ENCODE measurements at places on chromosomes 7 and 10. TPM values are rescaled to one million over a fixed set of nuclear protein-coding genes. Genes with fewer than 3 reads are reported as not detected.
A peak's percentile ranks its signal among the peaks of the same experiment; 100 is the strongest.

Gene DLX5
- total RNA-seq: not detected

Gene SPDYE5
- total RNA-seq: not detected

Gene TNKS2
- total RNA-seq: 46.2 TPM

Gene NPC1L1
- not detected for total RNA-seq

Gene CDC14C
- total RNA-seq: not detected

Gene CACNA2D1
- total RNA-seq: 9.8 TPM

Gene ENKUR
- 0.13 TPM for total RNA-seq

Gene TMEM225B
- total RNA-seq: 0.31 TPM

GRCh38 chr10:103192451-103193106 lies 493 bp downstream of the NT5C2 start:
- DNase-seq: no peak

- DNase-seq: no peak
Measured at GRCh38 chr10:79166312-79166721, 97.6 kb downstream of the ZMIZ1 start.

GRCh38 chr7:116342125-116342524 lies 131.8 kb downstream of the TES start:
- DNase-seq: no peak

- no peak for DNase-seq
Measured at GRCh38 chr10:11949152-11949551, 93.5 kb downstream of the UPF2 start.

GRCh38 chr7:27740449-27741086 lies 606 bp downstream of the TAX1BP1 start:
- peak; percentile 28 for DNase-seq

DNA sequence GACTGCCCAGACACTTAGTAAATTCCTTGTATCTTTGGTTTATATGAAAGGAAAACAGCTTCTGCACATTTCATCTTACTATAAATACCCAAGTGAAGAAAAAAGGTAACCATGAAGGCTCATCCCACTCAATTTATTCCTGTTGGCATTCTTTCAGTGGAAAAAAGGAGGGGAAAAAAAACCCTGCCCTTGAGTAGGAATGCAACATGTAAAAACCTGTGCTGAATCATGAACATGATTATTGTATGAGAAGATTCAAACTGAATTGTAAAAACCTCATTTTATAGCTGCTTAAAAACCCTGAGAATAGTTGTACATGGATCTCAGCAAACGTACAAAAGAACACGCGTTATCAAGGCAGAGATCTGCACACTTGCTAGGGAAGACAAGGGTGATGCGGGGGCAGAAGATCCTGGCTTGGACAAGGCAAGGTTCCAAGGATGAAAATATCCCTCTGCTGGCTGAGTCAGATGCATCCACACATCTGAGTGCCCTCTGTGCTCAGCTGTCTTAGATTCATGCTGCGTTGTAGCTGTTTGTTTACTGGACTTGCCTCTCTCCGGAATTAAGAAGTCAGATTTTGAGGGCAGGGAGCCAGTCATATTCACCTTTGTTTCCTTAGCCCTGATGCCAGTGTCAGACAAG lies 658.2 kb downstream of the PARD3 start:
- no peak for DNase-seq

- DNase-seq: no peak
Measured at GRCh38 chr7:34121366-34121765, 216.0 kb downstream of the BMPER start.

DNA sequence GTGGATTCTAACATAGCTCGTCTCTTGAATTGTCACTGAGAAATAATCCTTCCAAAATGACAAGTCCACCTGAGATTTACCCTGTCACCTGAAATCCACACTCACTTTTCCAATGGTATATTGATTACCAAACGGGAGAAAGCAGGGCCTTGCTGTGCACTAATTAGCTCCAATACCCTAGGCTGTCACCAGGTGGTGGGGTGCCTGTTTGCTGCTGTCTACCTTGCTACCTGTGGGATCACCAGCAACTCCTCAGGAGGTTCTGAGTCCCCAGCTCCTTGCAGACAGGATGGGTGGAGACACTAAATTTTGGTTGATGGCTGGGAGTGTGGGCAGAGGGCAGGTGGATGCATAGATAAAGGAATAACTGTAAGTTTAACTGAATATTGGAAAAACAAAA lies 237.2 kb upstream of the ZNF32 start:
- DNase-seq: no peak

- no peak for DNase-seq
Measured at GRCh38 chr10:608331-609261, 80.9 kb downstream of the DIP2C start.

DNA sequence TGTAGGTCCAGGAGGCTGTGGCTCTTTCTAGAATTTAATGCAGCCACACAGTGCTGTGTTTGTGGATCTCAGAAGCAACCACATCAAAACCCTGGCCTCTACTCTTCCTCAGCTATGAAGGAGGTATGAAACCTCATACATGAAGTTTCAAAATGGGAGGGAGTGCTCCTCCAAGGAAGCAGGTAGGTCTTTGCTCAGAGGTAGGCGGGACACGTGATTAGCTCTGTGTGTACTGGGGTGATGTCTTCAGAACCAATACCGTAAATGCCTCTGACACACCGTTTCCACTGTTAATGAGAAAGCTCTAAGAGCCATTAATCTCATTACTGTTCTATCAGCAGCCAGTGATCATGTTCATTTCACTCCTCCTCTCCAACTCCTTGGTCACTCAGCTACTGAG lies 126.1 kb downstream of the PLXNA4 start:
- DNase-seq: no peak

GRCh38 chr7:43631559-43631958 lies 48.7 kb downstream of the STK17A start:
- DNase-seq: no peak

GRCh38 chr7:71286336-71286735 lies 154.4 kb downstream of the GALNT17 start:
- no peak for DNase-seq

GRCh38 chr10:86344281-86344680 lies 22.3 kb downstream of the GRID1 start:
- DNase-seq: no peak

DNA sequence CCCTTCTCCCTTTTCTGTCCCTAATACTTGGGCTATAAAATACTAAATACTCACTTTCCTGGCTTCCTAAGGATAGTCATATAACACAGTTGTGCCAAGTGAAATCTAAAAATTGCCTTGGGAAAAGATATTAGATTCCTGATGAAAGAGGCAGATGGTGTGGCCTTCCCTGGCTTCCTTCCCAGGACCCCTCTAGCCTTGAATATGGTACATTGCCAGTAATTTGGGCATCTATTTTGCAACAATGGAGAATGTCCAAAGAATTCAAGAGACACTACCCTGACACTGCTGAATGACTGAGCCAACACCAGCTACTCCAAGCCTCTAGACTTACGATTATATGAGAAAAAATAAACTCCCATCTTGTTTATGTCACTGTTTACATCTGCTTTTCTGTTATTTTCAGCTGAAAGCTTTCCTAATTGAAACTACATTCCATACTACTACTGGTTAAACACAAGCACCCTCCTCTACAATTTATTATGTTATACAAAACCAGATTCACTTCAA lies 17.9 kb downstream of the COPG2 start:
- DNase-seq: no peak

- DNase-seq: no peak
Measured at GRCh38 chr10:122054048-122055025, 65.4 kb downstream of the TACC2 start.

DNA sequence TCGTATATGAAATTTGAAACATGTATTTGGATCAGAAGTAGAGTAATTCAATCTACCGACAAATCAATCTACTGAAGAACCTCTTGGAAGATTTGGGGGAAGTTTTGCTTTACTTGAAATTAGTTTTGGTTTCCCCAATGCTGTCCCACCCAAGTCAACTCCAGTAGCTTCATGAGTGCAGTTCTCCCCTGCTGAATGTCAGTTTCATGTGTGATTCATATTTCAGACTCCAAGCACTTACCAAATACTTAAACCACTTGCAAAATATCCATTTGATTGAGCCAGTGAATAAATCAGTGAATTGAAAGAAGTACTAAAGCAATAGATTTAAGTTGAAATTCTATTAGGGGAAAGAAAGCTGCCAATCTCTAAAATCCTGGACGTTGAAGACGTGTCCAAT lies 9.3 kb downstream of the CALML5 start:
- DNase-seq: no peak

GRCh38 chr10:21520949-21521348 lies 4.5 kb downstream of the SKIDA1 start:
- DNase-seq: no peak

DNA sequence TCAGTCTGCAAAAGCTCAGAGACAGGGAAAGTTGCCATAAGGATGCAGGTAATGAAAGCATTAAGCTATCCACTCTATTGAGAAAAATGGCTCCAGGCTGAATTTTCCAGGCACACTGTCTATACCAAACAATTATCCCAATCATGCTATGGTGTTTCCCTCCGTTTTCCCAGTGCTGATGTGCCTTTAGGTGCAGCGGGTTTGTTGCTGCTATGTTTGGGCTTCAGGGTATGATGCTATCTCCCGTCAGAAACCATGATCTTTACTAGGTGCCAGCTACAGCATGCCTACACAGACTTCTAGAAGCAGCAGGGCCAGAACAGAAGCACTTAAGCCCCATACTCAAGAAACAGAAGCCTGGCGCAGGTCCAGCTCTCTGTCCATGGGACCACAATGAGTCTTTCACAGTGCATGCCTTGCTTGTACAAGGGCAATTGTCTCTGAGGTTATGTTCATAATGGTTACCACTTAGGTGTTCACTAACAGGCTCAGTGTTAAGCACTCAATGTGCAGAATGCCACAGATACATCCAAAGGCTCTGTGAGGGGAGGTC lies 19.4 kb downstream of the STEAP1B start:
- DNase-seq: no peak

DNA sequence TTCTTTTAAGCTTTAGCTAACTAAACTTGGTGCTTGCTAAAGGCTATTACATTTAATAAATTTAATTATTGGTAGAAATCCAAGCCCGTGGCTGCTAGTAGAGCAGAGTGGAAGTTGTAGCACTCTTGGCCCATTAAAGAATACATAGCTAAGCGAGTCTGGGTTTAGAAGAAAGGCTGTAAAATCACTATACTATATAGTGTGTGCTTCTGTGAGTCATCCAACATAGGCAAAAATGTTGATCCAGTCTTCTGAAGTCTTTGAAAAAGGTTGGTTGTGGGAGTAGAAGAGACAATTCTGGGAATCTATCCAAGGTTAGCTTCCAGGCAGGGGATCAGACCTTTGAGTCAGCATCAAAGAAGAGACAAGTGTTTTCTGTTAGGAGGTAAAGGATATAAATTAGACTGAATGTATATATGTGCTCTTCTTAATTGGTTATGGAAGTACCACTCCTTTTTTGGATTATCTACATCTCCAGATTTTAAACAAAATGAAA lies 664.2 kb downstream of the NXPH1 start:
- no peak for DNase-seq

DNA sequence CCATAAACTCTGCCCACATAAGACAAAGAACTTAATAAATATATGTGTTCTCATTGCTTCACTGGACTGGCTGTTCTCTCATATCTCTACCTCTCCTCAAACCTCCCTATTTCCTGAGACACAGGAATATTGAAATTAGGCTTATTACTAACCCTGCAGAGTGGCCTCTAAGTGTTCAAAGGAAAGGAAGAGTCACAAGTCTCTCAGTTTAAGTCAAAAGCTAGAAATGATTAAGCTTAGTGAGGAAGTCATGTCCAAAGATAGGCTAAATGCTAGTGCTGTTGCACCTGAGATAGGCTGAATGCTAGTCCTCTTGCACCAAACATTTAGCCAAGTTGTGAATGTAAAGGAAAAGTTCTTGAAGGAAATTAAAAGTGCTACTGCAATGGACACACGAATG lies 41.1 kb downstream of the GNAI1 start:
- DNase-seq: no peak

- no peak for DNase-seq
Measured at GRCh38 chr10:3065622-3066021, 1.7 kb upstream of the PFKP start.

- no peak for DNase-seq
Measured at GRCh38 chr7:104900525-104901239, 113.3 kb upstream of the KMT2E start.

GRCh38 chr7:128881458-128882125 lies 18.9 kb downstream of the ATP6V1F start:
- DNase-seq: no peak

- no peak for DNase-seq
Measured at GRCh38 chr7:31022726-31023125, 29.4 kb upstream of the ADCYAP1R1 start.

- peak; percentile 99 for DNase-seq
Measured at GRCh38 chr7:116316838-116317628, 106.7 kb downstream of the TES start.

DNA sequence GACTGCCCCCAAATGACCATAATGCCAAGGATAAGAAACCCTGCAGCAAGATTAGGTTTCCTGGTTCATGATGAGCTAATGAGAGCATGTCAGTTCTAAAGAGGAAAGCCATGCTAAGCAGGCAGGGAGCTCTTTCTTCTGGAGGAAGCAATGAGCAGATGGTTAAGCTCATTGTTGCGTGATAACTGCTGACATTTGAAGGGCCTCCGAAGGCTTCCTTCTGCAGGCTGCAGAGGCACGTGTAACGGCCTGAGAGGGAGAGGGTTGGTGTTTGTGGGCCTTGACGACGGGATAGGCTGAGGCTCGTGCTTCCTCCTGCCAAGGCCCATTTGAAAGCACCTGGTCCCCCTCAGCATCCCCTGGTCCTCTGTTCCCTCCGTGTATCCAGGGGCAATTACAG lies 63.5 kb upstream of the BTBD16 start:
- DNase-seq: no peak

DNA sequence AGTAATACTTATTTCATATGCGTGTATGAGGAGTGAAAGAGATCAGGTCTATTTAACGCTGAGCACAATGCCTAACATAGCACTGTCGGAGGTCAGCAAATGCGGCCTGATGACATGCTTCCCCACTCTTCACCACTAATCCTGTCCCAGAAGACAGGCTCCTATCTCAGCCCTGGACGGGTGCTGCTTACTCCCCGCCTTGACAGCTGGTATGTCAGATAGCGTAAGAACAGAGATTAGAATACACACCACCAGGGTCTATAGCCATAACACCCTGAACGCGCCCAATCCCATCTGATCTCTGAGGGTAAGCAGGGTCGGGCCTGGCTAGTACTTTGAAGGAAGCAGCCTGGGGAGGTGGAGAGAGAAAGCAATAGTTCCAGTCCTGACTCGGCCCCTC lies 32.3 kb upstream of the TM9SF3 start:
- DNase-seq: no peak

DNA sequence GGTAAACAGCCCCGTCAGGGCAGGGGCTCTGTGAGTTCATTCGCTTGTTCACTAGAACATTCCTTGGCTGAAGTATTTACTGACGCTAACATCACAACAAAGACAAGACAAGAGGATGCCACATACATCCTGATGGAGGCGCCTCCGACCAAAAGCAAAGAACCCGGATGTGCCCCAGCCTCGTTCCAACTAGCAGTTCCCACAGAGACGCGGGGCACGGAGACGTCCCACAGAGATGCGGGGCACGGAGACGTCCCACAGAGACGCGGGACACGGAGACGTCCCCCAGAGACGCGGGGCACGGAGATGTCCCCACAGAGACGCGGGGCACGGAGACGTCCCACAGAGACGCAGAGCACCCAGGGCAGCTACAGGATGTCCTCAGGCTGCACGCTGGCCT lies 35.4 kb upstream of the CFAP46 start:
- DNase-seq: no peak

GRCh38 chr7:102170393-102170970 lies 116.2 kb upstream of the SH2B2 start:
- DNase-seq: no peak

Measured in Panc1 (cell line).